T-helper 17 cell (primary cell): ENCODE measurements at places on chromosomes 2 and 18. TPM values are rescaled to one million over a fixed set of nuclear protein-coding genes. Genes with fewer than 3 reads are reported as not detected.

Gene KYNU
- 2.8 TPM for total RNA-seq

DNA sequence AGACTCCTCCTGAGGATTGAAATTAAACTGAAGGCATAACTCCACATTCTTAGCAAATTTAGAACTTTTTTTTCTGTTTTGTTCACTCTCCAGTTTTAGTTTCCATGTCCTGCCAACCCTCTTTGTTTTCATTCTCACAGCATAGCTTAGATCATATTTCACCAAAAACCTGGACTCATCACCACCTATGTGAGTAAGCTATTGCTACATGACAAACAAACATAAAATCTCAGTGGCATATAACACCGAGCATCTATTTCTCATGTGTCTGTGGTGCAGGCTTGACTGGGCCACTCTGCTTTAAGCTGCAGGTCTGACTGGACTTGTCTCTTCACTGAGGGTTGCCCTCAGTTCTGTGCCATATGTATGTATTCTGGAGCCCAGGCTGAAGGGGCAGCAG is 385.2 kb downstream of the ARHGAP15 start:
- H3K27ac ChIP-seq: no peak overlapping the region
- peaks cover 28% of the 10 kb centered on the region for H3K4me1 ChIP-seq

GRCh38 chr2:57432528-57432927 is 614.1 kb upstream of the VRK2 start:
- no peak overlapping the region for H3K4me3 ChIP-seq
- H3K4me1 ChIP-seq: no peaks in the 10 kb centered on the region
- H3K27ac ChIP-seq: no peak overlapping the region
- H3K27me3 ChIP-seq: no peaks in the 10 kb centered on the region

Gene SLC16A14
- total RNA-seq: 0.23 TPM

Gene AGXT
- not detected for total RNA-seq

Gene IL36RN
- total RNA-seq: not detected

DNA sequence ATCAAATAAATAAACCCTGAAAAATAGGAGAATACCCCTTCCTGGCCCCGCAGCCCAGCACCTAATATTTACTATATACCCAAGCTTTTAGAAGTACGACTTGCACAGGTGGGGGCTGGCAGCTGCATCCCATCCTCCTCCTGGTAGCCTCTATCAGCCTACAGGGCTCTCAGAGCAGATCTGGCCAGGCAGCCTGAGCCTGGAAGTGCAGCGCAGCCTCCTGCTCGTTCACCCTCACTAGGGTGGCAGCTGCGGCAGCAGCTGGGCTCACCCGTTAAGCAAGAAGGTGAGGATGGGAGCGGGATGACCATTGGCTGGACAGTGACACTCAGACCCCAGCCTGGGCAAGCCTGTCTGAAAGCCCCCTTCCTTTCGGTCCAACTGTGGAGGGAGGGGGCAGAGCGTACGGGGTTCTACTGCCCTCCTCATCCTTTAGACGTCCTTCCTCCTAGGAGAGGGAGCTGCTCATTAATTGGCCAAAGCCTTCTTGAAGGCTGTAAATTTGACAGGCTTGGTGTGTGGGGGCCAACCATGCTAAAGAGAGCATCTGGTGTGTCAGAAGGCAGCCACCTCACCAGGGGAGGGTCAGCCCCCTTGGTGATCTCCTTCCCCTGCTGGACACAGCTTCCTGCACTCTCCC is 23.3 kb downstream of the MPHOSPH10 start:
- peaks cover 30% of the 10 kb centered on the region for H3K27me3 ChIP-seq
- peaks cover 11% of the 10 kb centered on the region for H3K4me1 ChIP-seq
- H3K4me3 ChIP-seq: no peak overlapping the region
- no peak overlapping the region for H3K27ac ChIP-seq

Gene NCKAP5
- total RNA-seq: not detected

Gene HRH4
- total RNA-seq: 3.2 TPM

DNA sequence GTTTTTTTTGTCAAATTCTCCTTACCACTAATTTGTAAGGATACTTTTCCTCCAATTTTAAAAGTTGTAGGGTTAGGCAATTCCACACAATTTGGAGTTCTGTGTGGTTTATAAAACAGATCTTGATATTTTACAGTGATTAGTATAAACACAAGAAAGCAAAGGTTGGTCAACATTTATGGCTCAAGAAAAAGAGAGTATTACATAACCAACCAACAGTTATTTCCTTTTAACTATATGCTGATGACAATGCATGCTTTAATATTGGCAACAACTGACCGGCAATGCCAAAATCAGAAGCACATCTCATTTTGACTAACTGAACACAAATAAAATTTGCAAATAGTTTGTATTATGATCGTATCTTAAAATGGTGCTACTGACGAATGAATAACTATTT is 137.2 kb downstream of the CDH2 start:
- H3K27me3 ChIP-seq: no peaks in the 10 kb centered on the region

DNA sequence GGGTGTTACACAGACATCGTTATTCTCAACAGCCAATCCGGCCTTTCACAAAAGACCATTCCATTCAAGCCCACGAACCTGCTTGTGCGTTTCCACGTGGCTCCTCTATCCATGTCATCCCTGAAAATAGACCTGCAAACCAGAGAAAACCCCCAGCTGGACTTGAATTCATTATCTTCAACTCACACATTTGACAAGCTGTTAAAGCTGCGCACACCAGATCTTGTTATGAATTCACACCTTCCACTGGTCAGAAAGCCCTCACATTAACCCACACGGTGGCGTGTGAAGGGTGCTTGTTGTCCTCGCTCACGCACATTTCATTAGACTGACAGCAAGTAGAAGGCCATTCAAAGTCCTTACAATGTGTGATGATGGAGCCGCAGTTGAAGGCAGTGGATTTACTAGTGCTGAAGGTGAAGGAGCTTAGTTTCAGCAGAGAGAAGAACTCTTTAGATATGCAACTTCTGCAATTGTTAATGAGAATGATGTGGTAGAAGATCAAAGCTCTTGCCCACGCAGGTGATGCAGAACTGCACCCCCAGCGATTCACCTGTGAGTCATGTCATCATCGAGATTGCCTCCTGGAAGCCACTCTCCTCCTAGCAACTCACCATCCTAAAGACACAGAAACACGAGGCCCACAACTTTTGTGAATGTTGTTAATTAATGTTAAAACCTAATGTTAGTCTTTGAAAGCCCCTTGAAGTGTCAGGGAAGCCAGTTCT is 224.8 kb upstream of the SOX11 start:
- H3K27ac ChIP-seq: no peak overlapping the region
- no peak overlapping the region for H3K4me3 ChIP-seq
- H3K36me3 ChIP-seq: no peaks in the 10 kb centered on the region
- H3K4me1 ChIP-seq: no peaks in the 10 kb centered on the region
- H3K27me3 ChIP-seq: no peaks in the 10 kb centered on the region

Gene TRAPPC8
- total RNA-seq: 34.1 TPM

GRCh38 chr18:7281579-7281978 is 50.7 kb downstream of the LRRC30 start:
- H3K36me3 ChIP-seq: no peaks in the 10 kb centered on the region
- DNase-seq: no peak
- no peak overlapping the region for H3K27ac ChIP-seq
- no peaks in the 10 kb centered on the region for H3K27me3 ChIP-seq

- no peak for DNase-seq
- H3K27ac ChIP-seq: no peak overlapping the region
- H3K4me3 ChIP-seq: no peak overlapping the region
- no peaks in the 10 kb centered on the region for H3K4me1 ChIP-seq
- H3K36me3 ChIP-seq: no peaks in the 10 kb centered on the region
- no peaks in the 10 kb centered on the region for H3K27me3 ChIP-seq
Observed at GRCh38 chr18:44386401-44386800, 294.3 kb upstream of the SETBP1 start.

- H3K27me3 ChIP-seq: no peaks in the 10 kb centered on the region
- no peak for DNase-seq
- H3K4me1 ChIP-seq: no peaks in the 10 kb centered on the region
- H3K27ac ChIP-seq: no peak overlapping the region
- H3K4me3 ChIP-seq: no peak overlapping the region
- peaks cover 8% of the 10 kb centered on the region for H3K36me3 ChIP-seq
Observed at GRCh38 chr2:175926272-175926671, 75.8 kb downstream of the LNPK start.
